ENCODE measurements at places on chromosomes 1 and 21.
A peak's percentile ranks its signal among the peaks of the same experiment; 100 is the strongest.

- H3K4me3 ChIP-seq: no peak overlapping the region
- H3K27me3 ChIP-seq: no peaks in the 10 kb centered on the region
- DNase-seq: no peak
- H3K36me3 ChIP-seq: no peaks in the 10 kb centered on the region
These were observed 543.0 kb upstream of the B3GALT2 start for GRCh38 chr1:193729429-193729828.

GRCh38 chr1:53625049-53625448 is 113.9 kb downstream of the GLIS1 start:
- H3K4me3 ChIP-seq: no peak overlapping the region
- no peak for DNase-seq
- peaks cover 19% of the 10 kb centered on the region for H3K27me3 ChIP-seq
- no peaks in the 10 kb centered on the region for H3K4me1 ChIP-seq
- H3K36me3 ChIP-seq: no peaks in the 10 kb centered on the region

DNA sequence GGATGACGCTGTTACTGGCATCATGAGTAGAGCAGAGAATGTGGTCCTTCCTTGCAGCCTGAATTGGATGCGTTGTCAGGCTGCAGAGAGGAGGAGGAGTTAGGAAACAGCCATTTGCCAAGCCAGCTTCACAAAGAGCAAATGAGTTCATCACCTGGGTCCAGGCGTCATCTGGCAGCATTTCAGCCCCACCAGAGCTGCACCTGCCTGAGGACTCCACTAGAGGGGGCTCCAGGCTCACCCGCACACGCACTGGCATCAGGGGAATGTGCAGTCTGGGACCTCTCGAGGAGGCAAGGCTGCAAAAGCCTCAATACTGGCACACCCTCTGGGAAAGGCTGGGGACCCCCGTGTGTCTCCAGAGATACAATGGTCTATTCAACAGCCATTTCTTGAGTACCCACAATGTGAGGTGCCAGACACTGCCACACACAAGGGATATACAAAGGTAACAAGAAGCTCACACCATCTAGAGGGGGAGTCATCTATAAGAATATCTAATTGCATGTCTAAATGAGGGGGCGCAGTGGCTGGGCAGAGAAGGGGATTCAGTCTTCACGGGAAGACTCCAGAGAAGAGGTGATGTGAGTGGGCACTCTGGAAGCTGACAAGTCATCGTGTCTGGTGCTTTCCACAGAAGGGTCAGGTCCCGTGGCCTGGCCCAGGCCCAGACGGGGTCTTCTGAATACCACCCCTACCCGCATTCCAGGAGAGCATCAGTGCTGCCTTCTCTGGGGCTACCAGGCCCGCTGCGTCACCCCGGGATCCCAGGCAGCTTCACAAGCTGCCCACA is 53.5 kb upstream of the CNTN2 start:
- H3K4me1 ChIP-seq: no peaks in the 10 kb centered on the region
- H3K27me3 ChIP-seq: no peaks in the 10 kb centered on the region
- DNase-seq: peak; percentile 21
- H3K4me3 ChIP-seq: no peak overlapping the region
- no peaks in the 10 kb centered on the region for H3K36me3 ChIP-seq
- H3K27ac ChIP-seq: no peak overlapping the region

DNA sequence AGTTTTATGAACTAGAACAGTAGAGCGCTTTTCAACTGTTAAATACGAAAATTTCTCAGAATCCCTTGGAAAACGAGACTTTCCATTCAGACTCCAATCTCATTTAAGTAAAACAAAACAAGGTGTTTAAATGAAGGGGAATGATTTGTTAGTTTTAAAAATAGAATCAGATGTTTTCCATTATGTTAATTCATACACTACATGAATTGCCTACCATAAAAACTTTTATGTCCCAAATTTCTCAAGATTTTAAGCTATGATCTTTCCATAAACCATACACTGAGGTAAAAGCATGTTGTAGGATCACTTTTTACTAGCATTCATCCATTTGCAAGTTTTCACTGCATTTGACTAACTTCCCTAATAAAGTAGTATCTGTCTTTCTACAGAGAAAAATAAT is 180.3 kb upstream of the ZP4 start:
- H3K27ac ChIP-seq: no peak overlapping the region
- H3K4me3 ChIP-seq: no peak overlapping the region
- no peaks in the 10 kb centered on the region for H3K4me1 ChIP-seq
- no peaks in the 10 kb centered on the region for H3K36me3 ChIP-seq
- H3K27me3 ChIP-seq: no peaks in the 10 kb centered on the region

DNA sequence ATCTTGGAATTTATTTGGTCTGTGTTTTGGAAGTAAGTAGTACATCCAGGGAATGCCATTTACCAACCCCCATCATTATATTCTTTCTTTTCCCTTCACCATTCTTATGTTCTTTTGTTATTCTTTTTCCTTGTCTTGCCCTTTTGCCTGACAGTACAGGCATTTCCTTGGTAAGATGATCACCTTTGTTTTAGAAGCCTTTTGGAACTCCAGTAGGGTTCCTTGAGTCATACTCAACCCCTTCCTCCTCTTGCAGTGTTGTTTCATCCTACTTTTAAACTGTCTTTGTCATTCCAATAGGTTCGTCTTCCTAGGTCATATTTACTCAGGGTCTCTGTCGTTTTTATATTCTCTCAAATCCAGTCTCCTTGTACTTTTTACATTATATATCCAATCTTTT is 9.2 kb downstream of the MRPS21 start:
- H3K4me3 ChIP-seq: no peak overlapping the region
- no peak for DNase-seq
- no peaks in the 10 kb centered on the region for H3K27me3 ChIP-seq
- no peaks in the 10 kb centered on the region for H3K4me1 ChIP-seq

DNA sequence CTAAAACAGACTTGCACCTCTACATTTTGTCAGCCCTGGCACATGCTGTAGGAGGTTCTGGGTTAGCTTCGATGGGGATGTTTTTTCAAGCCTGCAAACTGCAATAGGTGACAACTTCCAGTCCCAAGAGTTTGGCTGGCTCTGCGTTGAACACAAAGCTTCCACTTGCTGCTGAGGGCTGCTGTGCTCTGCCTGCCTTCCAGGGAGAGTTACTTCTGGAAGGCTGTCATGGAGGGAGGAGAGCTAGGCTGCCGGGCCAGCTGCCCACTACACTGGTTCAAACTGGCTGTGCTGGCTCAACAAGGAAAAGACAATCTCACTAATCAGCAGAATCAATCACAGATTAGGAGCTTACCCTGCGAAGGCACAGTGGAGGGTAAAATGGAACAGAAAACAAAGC is 46.7 kb upstream of the PPP2R5A start:
- H3K4me3 ChIP-seq: no peak overlapping the region
- H3K4me1 ChIP-seq: no peaks in the 10 kb centered on the region
- no peaks in the 10 kb centered on the region for H3K27me3 ChIP-seq

GRCh38 chr21:34526618-34527290 is 14.7 kb upstream of the KCNE1 start:
- H3K4me3 ChIP-seq: peak overlapping the region; percentile 18
- H3K36me3 ChIP-seq: no peaks in the 10 kb centered on the region
- H3K27ac ChIP-seq: no peak overlapping the region

GRCh38 chr1:65092691-65093090 is 55.3 kb upstream of the AK4 start:
- H3K4me1 ChIP-seq: no peaks in the 10 kb centered on the region
- DNase-seq: no peak
- H3K27ac ChIP-seq: no peak overlapping the region
- H3K36me3 ChIP-seq: no peaks in the 10 kb centered on the region
- H3K4me3 ChIP-seq: no peak overlapping the region

GRCh38 chr1:91428182-91428798 is 23.7 kb upstream of the HFM1 start:
- no peak for DNase-seq
- H3K27me3 ChIP-seq: peaks cover 18% of the 10 kb centered on the region
- H3K27ac ChIP-seq: no peak overlapping the region
- H3K4me1 ChIP-seq: no peaks in the 10 kb centered on the region
- H3K36me3 ChIP-seq: no peaks in the 10 kb centered on the region

DNA sequence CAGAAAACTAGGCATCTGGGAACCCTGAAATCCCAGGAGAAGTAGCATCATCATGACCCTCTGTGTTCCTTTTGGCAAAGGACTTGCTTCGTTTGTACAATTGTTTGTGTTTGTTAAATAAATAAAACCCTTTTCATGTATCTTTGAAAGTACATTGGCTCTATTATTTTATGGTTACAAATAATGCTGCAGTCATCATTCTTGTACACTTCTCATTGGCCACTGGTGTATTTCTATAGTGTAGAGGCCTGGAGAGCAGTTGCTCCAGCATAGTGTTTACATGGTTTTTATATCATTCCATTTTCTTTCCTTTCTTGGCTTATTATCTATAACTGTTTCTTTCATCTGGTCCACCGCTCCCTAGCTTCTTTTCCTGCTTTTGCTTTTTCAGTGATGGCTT is 253.3 kb downstream of the FAM72C start:
- no peak overlapping the region for H3K4me3 ChIP-seq
- H3K4me1 ChIP-seq: peaks cover 5% of the 10 kb centered on the region
- H3K27me3 ChIP-seq: peaks cover 43% of the 10 kb centered on the region
- H3K27ac ChIP-seq: no peak overlapping the region

DNA sequence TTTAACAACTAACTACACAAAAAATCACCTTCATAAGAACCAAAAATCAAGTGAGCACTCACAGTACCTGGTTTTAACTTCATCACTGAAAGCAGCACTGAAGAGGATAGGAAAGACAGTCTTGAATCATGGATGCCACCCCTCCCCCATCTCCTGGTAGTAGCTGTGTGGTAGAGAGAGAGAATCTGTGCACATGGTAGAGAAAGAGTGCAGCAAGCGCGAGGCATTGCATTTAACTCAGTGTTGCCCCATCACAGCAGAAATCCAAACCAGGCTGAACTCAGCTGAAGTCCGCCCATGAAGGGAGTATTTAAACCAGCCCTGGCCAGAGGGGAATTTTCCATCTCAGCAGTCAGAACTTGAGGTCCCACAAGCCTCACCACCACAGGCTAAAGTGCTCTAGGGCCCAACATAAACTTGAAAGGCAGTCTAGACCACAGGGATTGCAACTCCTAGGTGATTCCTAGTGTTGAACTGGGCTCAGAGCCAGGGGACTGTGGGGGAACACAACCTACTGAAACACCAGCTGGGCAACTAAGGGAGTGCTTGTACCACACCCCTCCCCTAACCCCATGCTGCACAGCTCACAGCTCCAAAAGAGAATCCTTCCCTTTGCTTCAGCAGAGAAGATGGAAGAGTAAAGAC is 38.4 kb downstream of the VAV3 start:
- peaks cover 13% of the 10 kb centered on the region for H3K4me1 ChIP-seq
- H3K27ac ChIP-seq: no peak overlapping the region
- no peak overlapping the region for H3K4me3 ChIP-seq
- H3K36me3 ChIP-seq: no peaks in the 10 kb centered on the region

DNA sequence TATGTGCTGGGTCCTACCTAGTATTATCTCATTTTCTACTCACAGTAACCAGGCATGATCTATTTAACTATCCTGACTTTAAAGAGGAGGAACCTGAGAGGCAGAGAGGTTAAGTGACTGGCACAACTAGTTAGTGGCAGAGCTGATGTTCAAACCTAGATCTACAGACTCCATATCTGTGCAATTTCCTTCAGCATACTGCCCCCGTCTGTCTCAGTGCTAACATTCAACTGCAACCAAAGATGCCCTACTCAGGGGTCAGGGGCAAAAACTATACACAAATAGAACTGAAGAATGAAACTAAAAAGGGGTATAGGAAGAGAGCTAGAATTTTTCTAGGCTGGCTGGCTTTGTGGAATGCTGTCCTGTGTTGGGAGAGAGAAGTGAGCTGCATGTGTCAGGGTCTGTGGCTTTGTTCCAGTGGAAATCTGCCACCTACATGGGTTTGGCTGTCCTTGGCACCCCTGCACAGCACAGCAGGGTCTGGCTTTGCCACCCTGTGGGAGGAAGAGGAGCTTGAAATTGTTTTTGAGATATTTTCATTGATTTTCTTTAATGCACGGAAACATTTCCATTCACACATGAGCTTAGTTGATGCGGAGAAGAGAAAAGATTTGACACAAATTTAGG is 368.5 kb downstream of the RPS6KC1 start:
- H3K4me1 ChIP-seq: no peaks in the 10 kb centered on the region
- H3K4me3 ChIP-seq: no peak overlapping the region
- DNase-seq: no peak
- H3K36me3 ChIP-seq: no peaks in the 10 kb centered on the region

- H3K36me3 ChIP-seq: no peaks in the 10 kb centered on the region
- H3K27me3 ChIP-seq: no peaks in the 10 kb centered on the region
- no peak overlapping the region for H3K27ac ChIP-seq
- DNase-seq: no peak
These were observed 142.9 kb upstream of the ATP1B1 start for GRCh38 chr1:168963601-168964000.

GRCh38 chr21:43959231-43960116 is 52.6 kb upstream of the TRAPPC10 start:
- no peaks in the 10 kb centered on the region for H3K4me1 ChIP-seq
- H3K36me3 ChIP-seq: peaks cover 6% of the 10 kb centered on the region
- no peak for DNase-seq
- no peaks in the 10 kb centered on the region for H3K27me3 ChIP-seq
- H3K27ac ChIP-seq: no peak overlapping the region

GRCh38 chr1:155457266-155457665 is 105.3 kb downstream of the ASH1L start:
- H3K4me1 ChIP-seq: no peaks in the 10 kb centered on the region
- no peak overlapping the region for H3K27ac ChIP-seq
- H3K27me3 ChIP-seq: no peaks in the 10 kb centered on the region
- no peak overlapping the region for H3K4me3 ChIP-seq
- H3K36me3 ChIP-seq: peaks cover 21% of the 10 kb centered on the region

- peaks cover 27% of the 10 kb centered on the region for H3K4me1 ChIP-seq
- no peaks in the 10 kb centered on the region for H3K27me3 ChIP-seq
- H3K27ac ChIP-seq: peak overlapping the region; percentile 82
- H3K4me3 ChIP-seq: peak overlapping the region; percentile 83
These were observed 3.9 kb downstream of the TXNIP start for GRCh38 chr1:145992502-145992936.

DNA sequence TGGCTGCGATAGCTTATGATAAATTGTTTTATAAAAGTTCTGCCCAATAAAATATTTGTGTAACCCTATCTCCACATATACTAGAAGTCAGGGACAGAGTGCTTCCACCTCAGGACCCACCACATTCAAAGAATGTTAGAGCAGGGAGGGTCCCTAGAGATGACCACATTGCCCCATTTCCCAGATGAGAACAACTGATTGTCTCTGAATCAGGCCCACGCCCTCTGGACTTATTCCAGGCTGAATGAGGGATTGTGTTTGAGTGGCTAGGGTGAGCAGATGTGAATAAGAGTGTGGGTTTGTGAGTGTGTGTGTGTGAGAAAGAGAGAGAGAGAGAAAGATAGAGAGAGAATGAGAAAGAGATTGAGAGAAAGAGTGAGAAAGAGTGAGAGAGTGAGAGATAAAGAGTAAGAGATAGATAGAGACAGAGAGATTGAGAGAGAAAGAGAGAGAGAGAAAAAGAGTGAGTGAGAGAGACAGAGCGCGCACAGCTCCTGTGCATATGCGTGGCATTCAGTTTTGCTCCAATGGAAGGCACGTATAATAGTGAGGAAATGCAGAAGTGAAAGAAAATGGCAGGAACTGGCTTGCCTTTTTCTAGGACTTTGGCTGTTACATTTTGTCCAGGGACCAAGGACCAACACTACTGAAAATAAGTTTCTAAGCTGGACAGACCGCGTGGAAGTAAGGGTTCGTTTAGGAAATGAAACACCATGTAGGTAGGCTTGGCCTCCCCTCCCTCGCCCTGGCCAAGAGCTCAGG is 94.1 kb downstream of the ABCA4 start:
- no peaks in the 10 kb centered on the region for H3K36me3 ChIP-seq
- H3K27ac ChIP-seq: no peak overlapping the region
- no peak for DNase-seq
- peaks cover 11% of the 10 kb centered on the region for H3K4me1 ChIP-seq
- no peak overlapping the region for H3K4me3 ChIP-seq

Measured in T-cell (primary cell).